ENCODE measurements at places on chromosomes 4 and X. TPM values are rescaled to one million over a fixed set of nuclear protein-coding genes. Genes with fewer than 3 reads are reported as not detected.
A peak's percentile ranks its signal among the peaks of the same experiment; 100 is the strongest.

GRCh38 chr4:166239354-166239753 is 366.3 kb downstream of the TLL1 start:
- DNase-seq: no peak

IDH3G gene
- 52.4 TPM for total RNA-seq

GRCh38 chr4:1192091-1192492 is 19.7 kb upstream of the SPON2 start:
- no peak for DNase-seq

- no peak for DNase-seq
These were observed 74.0 kb downstream of the GALNT7 start for GRCh38 chr4:173242466-173243250.

- DNase-seq: no peak
These were observed 20.1 kb upstream of the SMIM14 start for GRCh38 chr4:39658756-39659155.

- DNase-seq: no peak
These were observed 194.4 kb downstream of the SLIT2 start for GRCh38 chr4:20445933-20446723.

DNA sequence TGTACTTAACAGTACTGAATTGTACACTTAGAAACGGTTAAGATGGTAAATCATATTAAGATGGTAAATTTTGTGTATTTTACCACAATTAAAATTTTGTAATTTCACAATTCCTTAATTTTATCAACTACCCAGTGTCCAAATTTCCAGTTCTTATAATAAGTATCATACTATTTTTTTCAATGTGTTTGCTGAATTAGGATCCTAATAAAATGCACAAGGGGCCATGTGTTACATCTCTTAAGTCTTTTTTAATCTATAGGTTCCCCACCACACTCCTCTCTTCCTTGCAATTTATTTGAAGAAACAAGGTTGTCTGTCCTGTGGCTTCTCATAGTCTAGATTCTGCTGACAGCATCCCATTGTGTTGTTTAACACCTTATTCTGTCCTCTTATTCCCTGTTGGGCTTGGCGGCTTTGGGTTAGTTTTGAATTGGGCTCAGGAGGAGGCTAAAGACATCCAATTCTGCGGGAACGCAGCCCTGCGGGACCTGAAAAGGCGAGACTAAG is 533 bp upstream of the SYAP1 start:
- no peak for DNase-seq

TMSB15C gene
- 1.6 TPM for total RNA-seq

GRCh38 chrX:118507766-118508165 is 12.2 kb downstream of the DOCK11 start:
- DNase-seq: no peak

- DNase-seq: no peak
These were observed 47.0 kb upstream of the NSUN7 start for GRCh38 chr4:40702800-40703151.

DNA sequence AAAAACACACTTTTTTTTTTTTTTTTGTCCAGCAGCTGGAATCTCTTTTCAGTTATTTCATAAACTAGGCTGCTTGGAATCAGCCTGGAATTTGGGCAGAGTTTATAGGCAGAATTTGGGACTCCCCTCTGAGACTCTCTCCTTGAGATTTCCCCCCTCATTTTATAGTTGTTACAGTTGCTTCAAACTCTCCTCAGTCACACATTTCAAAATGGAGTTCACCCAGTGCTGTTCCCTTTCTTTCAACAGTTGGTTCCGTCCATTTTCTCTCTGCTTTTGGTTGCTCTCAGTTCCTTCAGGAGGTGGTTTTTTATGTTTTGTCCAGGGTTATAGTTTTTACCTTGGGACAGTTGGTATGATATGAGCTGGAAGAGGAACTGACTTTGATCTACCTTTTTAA is 27.5 kb downstream of the NSD2 start:
- DNase-seq: no peak

DNA sequence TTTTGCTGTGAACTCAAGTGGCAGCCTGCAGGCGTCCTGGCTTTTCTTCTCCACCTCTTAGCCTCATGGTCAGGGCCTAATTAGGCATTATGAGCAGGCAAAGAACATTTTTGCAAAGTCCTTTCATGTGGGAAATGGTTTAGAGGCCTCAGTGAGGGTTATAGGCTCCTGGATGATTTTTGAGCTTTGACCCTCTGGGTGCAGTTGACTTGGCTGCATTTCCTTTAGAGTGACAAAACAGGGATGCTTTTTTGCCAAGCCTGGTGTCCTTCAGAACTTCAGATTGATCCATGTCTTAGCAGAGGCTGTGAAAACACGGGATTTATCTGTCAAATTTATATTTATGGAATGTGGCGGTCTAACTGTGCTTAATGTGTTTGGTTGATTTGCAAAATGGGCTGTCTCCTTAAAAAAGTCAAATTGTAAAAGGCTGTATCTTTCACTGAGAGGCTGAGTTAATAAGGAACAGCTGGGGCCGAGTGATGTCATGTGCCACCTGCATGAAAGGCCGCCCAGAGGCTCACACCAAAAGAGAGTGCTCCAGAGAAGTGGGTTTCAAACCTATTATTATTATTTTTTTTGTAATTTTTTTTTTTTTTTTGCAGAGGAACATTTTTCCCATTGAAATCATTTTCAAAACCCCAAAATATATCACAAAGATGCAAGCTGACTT is 192.2 kb upstream of the ARX start:
- no peak for DNase-seq

DNA sequence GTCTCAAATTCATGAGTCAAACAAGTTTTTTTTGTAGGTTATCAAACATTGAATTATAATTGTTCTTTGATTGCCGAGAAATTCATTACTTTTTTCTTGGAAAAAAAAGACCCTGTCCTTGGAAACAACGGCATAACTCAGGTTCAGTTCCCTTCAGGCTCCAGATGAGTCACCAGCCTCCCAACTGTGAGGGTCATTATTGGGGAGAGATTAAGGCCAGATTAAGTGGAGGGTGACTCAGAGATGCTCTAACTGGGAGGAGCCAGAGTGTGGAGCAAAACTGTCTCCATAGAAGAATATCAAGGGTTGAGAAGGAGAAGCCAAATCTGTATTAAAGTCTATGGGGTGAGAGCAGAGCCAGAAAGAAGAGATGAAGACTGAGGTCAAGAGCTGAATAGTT is 9.6 kb downstream of the ADGRG4 start:
- no peak for DNase-seq

- DNase-seq: no peak
These were observed 24.3 kb upstream of the FAM47C start for GRCh38 chrX:36983831-36984230.

- peak; percentile 23 for DNase-seq
These were observed at the start of gene SORCS2 for GRCh38 chr4:7192252-7193029. Gene SORCS2, plus strand, starts transcription at chr4:7192538.

DNA sequence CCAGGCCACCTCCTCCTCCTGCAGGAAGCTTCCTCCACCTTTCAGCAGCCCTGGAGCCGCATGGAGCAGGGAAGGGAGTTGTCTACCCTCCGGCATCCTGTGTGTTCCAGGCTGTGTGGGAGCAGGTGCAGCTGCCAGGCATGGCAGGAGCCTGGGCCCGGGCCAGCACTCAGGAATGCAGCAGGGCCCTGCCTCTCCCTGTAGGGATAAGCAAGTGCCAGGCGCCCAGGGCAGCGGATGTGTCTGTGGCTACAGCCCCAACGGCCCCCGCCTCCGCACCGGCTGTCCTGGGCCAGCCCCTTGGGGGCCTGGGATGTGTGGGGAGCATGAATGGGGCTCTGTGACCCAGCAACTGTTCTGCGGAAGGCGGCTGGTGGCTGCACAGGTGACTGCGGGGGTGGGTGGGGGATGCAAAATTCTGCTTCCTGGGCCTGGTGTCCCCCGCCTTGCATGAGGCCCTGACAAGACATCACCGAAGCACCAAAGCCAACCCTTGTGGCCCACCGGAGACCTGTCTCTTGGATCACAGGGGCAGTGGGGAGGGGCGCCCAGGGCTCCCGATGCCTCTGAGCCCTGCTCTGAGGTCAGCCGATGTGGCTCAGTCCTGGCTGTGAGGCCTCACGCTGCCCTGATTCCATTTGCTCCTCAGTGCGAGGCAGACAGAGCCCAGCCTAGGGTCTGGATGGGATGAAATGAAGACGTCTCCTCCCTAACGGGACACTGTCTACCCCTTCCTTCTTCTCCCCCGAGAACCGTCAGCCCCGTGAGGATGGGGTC is 1.4 kb upstream of the DOK7 start:
- no peak for DNase-seq

Data from T-helper 17 cell (primary cell).